Smooth muscle cell of the pulmonary artery (primary cell): ENCODE measurements at places on chromosomes 2 and 18. TPM values are rescaled to one million over a fixed set of nuclear protein-coding genes. Genes with fewer than 3 reads are reported as not detected.

Gene GAL3ST2
- total RNA-seq = 0.33 and 0.46 TPM in 2 replicates

Gene UGT1A5
- total RNA-seq = not detected in 2 replicates

Gene SS18
- 113 and 124 TPM in 2 replicates for total RNA-seq

Gene MYO7B
- total RNA-seq = 0.10 and 0.13 TPM in 2 replicates

Gene KCNK3
- 0.89 and 4.1 TPM in 2 replicates for total RNA-seq

Gene PRSS56
- total RNA-seq = not detected in 2 replicates

Gene POTEE
- not detected in 2 replicates for total RNA-seq

Gene CD207
- total RNA-seq = not detected in 2 replicates

Gene M1AP
- total RNA-seq = 0.23 and 0.26 TPM in 2 replicates

Gene ANKRD36B
- 20.2 and 24.6 TPM in 2 replicates for total RNA-seq

Gene PLA2R1
- total RNA-seq = 23.3 and 33.7 TPM in 2 replicates

Gene CNDP1
- not detected in 2 replicates for total RNA-seq

Gene DPP10
- not detected in 2 replicates for total RNA-seq

Gene TP53I3
- total RNA-seq = 16.8 and 25.8 TPM in 2 replicates

Gene KLHL30
- total RNA-seq = 5.2 and 11.7 TPM in 2 replicates

Gene IL37
- total RNA-seq = not detected in 2 replicates

Gene PROC
- total RNA-seq = 0.26 TPM in 1 of 2 replicates, not detected in the other

Gene SIX3
- total RNA-seq = not detected in 2 replicates

Gene LHCGR
- total RNA-seq = not detected in 2 replicates

Gene CAVIN2
- 10.9 and 26.8 TPM in 2 replicates for total RNA-seq

Gene AQP12B
- not detected in 2 replicates for total RNA-seq

Gene NYAP2
- total RNA-seq = not detected in 2 replicates

Gene UGT1A7
- total RNA-seq = 0.07 and 0.96 TPM in 2 replicates

Gene MROH2A
- total RNA-seq = not detected in 2 replicates

Gene PEX13
- 31.5 and 31.9 TPM in 2 replicates for total RNA-seq

Gene CIAO1
- 77.7 and 91.6 TPM in 2 replicates for total RNA-seq

Gene SEMA4C
- 22.4 and 27.3 TPM in 2 replicates for total RNA-seq

Gene LINC00305
- total RNA-seq = not detected in 2 replicates

Gene IL36RN
- total RNA-seq = not detected in 2 replicates

Gene GALNT13
- 0.20 and 1.5 TPM in 2 replicates for total RNA-seq

Gene NBAS
- 110 and 112 TPM in 2 replicates for total RNA-seq

Gene C2orf92
- total RNA-seq = 2.5 and 2.9 TPM in 2 replicates

Gene HOXD10
- total RNA-seq = not detected in 2 replicates

Gene TBR1
- 0.03 TPM in 1 of 2 replicates, not detected in the other for total RNA-seq

Gene UBXN2A
- 9.5 and 12.4 TPM in 2 replicates for total RNA-seq

Gene REL
- total RNA-seq = 4.2 and 4.8 TPM in 2 replicates

Gene AKAIN1
- not detected in 2 replicates for total RNA-seq

Gene IL36G
- total RNA-seq = not detected in 2 replicates

Gene MTCL1
- total RNA-seq = 22.6 and 86.5 TPM in 2 replicates

Gene NPPC
- total RNA-seq = 0.07 and 0.96 TPM in 2 replicates

Gene RPRD1A
- total RNA-seq = 51.1 and 62.8 TPM in 2 replicates

Gene CLIP4
- total RNA-seq = 42.6 and 66.8 TPM in 2 replicates
